ENCODE measurements at places on chromosomes 16 and 17.
A peak's percentile ranks its signal among the peaks of the same experiment; 100 is the strongest.

- DNase-seq = no peak
Measured at GRCh38 chr17:55278173-55278961, 13.6 kb downstream of the HLF start.

DNA sequence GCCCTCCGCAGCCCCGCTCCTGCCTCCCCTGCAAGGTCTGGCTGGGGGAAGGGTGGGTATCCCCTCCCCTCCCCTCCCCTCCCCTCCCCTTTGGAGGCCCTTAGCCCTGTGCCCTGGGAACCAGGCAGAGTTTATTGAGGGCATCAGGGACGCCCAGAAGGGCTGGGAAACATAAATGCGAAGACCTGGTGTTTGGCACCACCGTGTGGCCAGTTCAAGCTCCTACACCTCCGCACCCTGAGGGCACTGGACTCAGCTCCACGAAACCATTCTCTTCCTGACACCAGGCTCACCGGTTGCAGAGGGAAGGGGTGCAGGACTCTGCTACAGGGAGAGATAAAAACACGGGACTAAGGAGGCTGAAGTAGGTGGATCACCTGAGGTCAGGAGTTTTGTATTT is 1.0 kb upstream of the AIPL1 start:
- DNase-seq = peak; percentile 66

- no peak for DNase-seq
Measured at GRCh38 chr17:41329279-41329948, 13.9 kb upstream of the KRTAP17-1 start.

GRCh38 chr17:57839571-57839923 is 10.3 kb downstream of the MRPS23 start:
- no peak for DNase-seq

- no peak for DNase-seq
Measured at GRCh38 chr16:8796469-8797363, 723 bp downstream of the TMEM186 start.

GRCh38 chr17:77889866-77890760 is 68.4 kb upstream of the TNRC6C start:
- no peak for DNase-seq

GRCh38 chr16:3608069-3608468 is 3.3 kb downstream of the SLX4 start:
- no peak for DNase-seq

DNA sequence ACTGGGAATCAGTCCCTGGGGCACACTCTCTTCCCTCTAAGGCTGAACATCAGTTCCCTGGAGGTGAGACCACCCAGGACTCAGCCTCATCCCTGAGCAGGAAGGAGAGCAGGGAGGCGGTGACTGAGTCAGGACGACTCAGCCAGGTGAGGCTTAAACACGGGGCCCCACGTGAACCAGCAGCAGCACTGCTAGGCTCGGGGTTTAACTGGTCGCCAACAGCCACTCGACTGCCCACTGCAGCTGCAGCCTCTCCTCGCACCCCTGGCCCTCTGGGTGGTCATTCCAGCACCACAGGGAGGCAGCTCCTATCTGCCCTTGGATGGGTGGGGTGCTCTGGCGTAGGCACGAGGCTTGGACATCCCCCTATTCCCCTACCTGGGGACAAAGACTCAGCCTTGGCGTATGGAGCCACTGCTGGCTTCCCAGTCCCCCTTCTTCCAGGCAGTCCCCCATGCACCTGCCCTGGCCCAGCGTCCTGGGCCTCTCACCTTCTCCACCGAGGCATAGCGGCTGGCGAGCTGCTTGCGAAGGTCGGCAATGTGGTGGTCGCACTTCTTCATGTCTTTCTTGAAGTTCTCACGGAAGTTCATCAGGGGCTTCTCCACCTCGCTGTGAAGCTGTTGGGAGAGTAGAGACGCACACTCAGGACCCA is 21.2 kb upstream of the RCVRN start:
- no peak for DNase-seq

- no peak for DNase-seq
Measured at GRCh38 chr16:54080524-54081008, 206.0 kb downstream of the IRX3 start.

- no peak for DNase-seq
Measured at GRCh38 chr17:48060249-48060648, 12.1 kb downstream of the NFE2L1 start.

DNA sequence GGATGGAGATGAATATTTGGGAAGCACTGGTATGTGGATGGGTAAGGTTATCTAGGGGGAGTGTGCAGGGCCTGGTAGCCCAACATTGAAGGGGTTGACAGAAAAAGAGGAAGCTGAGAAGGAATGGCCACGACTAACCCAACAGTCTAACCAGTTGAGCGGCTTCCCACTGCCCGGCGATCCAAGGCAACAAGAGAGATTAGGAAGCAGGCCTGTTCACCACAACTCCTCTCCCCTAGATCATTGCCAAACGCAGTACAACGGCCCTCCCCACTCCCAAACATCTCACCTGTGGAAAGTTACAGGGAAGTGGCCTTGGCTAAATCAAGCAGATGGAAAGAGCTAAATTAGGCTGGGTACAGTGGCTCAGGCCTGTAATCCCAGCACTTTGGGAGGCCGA is 11.2 kb upstream of the RANGRF start:
- no peak for DNase-seq

DNA sequence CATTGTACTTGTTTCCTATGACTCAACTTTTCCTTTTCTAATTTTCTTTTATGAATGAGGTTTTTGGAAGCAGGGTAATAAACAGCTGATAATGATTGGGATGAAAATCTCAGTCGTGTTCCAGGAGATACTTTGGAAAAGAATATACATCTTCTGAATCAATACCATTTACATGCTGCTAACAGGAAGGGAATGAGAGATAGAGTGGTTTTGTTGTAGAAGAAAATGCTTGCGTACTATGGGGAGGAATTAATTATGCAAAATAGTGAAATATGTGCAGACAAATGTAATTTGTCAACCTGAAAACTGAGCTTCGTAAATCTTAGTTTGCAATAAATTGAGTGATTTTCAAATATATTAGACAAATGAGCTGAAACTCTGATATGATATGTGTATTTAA is 24.0 kb upstream of the SHISA6 start:
- no peak for DNase-seq

DNA sequence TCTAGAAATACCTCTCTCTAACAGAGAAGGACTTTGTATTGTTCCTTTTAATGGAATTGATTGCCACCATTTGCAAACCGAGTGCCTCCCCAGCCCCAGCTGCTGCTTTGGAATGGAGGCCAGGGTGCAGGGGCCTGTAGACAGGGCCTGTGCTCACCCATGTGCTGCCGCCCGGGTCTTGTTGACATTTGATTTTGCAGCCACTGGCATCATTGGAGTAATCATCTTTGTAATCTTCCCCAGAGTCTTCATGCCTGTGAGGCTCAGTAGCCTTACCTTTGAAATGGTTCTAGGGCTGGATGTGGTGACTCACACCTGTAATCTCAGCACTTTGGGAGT is 119.8 kb downstream of the CLEC16A start:
- no peak for DNase-seq

DNA sequence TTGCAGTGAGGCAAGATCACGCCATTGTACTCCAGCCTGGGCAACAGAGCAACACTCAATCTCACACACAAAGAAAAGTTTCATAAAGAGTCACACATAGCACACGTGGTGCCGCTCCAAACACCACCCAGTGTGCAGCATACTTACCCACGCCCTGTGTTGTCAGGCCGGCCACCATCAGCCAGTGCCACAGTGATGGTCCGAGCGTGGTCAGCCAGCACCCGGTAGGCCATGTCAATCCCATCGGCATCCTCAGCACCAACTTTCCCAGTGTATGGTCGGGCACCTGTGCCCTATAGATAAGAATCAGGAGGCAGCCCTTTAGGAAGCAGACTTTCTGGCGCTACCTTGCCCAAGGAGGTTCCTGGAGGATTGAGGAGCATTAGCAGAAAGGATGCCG is 17.7 kb upstream of the EXOSC6 start:
- DNase-seq = no peak

DNA sequence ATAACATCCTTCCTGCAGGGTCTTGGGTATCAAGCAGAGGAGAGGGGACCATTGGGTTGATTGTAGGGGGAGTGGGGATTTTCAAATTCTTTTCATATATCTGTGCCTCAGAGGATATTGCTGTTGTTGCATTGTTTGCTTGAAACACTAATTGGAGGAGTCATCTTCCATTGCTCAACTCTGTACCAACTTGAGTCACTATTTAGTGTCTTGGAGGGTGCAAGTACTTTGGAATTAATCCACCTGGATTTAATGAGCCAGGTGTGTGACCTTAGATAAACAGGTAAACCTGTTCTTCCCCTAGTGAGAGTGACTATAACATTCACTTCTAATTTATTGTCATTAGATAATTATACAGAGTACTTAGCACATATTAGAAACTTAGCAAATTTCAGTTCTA is 151.3 kb upstream of the CNTNAP4 start:
- no peak for DNase-seq

DNA sequence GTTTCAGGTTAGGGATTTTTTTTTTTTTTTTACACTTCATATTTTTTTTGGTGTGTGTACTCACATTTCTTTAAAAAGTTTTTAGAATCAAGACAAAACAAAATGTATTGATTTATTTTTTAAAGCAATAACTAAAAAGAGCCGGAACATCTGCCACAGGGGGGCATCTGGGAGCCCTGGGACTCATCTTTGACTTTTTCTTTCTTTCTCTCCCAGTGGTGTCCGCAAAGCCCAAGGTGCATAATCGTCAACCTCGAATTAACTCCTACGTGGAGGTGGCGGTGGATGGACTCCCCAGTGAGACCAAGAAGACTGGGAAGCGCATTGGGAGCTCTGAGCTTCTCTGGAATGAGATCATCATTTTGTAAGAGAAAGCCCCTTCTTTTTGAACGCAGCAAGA is 36.3 kb downstream of the WWP2 start:
- DNase-seq = no peak

DNA sequence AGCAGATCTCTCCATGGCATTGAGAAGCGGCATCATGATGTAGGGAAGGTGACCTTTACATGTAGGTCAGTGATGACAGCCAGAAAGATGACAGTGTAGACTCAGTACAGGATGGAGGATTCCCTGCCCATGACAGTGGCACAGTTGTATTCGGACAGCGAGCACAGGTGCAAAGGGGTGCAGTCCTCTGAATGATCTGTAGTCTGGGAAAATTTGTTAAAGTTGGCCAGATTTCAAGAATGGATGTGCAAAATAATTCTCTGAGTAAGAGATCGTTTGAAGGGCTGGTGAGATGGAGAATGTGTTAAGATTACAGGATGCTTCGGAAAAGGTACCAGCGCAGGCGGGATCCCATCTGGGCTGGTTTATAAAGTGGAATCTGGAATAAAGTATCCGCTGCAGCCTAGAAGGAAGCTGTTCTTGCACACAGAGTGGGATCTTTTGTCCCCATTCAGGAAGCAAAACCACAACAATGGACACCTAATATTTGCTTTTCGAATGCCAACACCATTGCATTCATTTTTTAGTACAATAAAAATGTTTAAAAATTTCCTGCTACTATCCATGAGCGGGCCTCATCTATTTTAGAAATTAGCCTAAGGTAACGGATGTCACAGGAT is 101.2 kb downstream of the RPTOR start:
- DNase-seq = no peak

DNA sequence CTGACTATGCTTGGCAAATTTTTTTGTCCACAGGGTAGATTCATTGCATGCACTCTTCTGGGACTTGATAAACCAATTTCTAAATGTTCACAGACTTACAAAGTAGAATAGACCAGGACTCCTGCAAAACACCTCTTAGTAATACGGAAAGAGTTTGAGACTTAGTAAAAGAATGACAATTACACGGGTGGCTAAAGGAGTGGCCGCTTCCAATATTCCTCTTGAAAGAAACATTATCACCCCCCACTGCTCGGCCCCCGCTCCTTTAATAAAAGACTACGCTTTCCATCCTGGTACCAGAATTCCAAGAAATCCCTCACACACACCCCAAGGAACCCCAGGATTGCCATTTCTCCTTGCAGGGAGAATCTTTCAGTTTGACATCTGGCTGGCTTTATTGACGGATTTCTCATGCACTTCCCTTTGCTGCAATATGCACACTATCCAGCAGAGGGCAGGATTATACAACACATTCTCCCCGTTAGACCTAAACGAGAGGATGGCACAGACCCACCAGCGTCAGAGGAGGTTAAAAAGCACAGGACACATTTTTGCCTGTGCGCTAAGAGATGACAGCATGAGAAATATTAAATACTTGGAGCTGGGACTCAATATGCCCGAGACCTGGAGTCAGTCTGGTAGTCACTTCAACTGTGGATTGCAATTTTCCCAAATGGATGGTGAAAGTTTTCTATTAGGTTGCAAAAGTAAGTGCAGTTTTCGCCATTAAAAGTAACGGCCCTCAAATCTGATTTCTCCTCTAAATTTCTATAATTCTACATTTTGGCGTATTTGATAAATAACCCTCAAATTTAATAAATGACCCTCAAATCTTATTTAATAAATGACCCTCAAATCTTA is 46.6 kb upstream of the NUDT7 start:
- peak; percentile 59 for DNase-seq

DNA sequence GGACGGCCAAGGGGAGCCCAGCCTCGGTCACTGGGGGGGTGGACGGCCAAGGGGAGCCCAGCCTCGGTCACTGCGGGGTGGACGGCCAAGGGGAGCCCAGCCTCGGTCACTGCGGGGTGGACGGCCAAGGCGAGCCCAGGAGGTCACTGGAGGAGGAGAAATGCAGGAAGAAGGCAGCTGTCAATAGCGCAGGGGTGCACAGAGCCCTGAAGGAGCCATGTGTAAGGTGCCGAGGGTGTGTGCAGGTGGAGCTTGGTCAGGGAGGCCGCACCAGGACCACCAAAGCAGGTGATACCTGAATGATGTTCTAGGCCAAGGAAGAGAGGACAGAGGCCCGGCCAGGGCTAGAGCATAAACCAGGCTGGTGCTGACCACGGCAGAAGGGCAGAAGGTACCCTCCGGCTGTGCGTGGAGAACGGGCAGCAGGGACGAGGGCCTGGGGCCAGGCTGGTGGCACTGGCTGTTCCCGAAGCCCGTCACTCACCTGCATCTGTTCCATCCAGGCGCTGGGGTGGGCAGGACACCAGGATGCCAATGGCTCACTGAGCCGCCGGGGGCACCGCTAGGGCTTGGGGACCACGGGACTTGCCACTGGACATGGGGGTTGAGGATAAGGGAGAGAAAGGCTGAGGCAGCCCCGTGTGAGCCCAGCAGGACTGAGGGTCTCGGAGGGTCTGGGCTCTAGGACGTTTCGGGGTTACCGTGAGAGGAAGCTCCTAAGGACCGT is 5.9 kb upstream of the CCDC57 start:
- DNase-seq = no peak

DNA sequence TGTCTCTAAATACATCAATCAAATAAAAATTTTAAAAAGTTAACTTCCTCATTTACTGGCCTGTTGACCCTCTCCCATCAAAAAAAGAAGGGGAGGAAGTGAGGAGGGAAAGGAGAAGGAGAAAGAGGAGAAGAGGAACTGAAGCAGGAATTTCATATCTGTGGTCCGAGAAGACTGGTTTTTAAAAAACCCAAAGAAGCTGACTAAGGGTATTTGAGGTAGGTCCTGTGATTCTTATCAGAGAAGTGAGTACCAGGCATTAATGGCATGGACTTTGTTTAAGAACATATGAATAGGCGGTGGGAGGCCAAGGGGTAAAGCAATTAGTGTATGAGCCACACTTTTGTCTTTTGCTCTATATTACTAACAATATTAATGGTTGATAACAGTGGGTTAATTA is 2.0 kb downstream of the SLC46A1 start:
- DNase-seq = no peak

Measured in CD4-positive, alpha-beta T cell treated with Interleukin-4 for 1 hour (primary cell).